ENCODE measurements at places on chromosomes 7 and 10.

DNA sequence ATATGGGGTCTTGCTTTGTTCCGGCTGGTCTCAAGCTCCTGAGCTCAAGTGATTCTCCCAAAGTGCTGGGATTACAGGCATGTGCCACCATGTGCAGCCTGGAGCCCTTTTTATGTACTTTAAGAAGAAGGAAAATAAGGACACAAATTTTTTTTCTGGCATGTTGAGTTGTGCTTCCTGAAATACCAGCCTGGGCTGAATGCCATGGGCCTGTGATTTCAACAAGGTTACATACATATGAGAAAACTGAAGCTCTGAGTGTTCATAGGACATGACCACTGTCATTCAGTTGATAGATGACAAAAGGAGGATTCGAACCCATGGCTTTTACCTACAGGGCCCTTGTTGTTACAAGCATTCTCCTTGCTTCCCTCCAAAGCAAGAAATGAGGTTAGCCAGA is 36.1 kb downstream of the ST8SIA6 start:
- DNase-seq, result no peak

DNA sequence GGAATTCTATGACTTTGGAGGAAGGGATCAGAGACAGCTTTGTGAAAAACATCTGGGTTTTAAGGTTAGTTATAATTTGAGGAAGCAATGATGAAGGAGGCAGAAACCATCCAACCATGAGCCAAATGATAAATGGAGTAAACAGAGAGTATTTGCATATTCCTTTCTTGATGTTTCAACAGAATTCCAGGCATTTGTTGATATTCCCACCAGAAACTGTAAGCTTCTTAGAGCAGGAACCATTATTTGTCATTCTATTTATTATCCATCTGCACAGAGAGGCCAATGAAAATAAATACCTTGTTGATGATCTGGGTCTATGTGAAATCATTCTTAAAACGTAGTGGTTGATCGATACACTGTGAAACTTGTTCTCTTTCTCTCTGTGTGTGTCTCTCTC is 715.3 kb downstream of the INHBA start:
- DNase-seq, result no peak

- DNase-seq, result no peak
Observed at GRCh38 chr7:4725014-4725849, 43.1 kb downstream of the FOXK1 start.

DNA sequence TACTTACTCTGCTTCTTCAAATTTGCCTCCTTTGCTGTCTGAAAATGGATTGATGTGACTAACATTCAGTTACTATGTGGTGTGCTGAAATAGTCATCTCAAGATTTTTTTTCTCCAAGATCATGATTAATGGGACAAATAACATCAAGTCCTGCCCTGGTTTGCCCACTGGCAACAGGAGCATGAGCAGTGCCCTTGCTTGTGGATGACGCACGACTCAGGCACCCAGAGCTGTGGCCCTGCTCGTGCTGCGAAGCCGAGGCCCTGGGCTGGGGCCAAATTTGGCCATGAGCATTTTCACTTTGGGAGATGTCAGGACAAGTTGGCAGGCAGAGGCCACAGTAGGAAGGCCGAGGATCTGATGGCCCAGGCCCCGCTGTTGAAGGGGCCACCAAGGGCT is 239.8 kb upstream of the IGFBP3 start:
- DNase-seq, result no peak

GRCh38 chr7:65840446-65840845 is 32.4 kb upstream of the VKORC1L1 start:
- peak; percentile 19 for DNase-seq

- DNase-seq, result no peak
Observed at GRCh38 chr7:105213611-105214010, 175.1 kb downstream of the SRPK2 start.

DNA sequence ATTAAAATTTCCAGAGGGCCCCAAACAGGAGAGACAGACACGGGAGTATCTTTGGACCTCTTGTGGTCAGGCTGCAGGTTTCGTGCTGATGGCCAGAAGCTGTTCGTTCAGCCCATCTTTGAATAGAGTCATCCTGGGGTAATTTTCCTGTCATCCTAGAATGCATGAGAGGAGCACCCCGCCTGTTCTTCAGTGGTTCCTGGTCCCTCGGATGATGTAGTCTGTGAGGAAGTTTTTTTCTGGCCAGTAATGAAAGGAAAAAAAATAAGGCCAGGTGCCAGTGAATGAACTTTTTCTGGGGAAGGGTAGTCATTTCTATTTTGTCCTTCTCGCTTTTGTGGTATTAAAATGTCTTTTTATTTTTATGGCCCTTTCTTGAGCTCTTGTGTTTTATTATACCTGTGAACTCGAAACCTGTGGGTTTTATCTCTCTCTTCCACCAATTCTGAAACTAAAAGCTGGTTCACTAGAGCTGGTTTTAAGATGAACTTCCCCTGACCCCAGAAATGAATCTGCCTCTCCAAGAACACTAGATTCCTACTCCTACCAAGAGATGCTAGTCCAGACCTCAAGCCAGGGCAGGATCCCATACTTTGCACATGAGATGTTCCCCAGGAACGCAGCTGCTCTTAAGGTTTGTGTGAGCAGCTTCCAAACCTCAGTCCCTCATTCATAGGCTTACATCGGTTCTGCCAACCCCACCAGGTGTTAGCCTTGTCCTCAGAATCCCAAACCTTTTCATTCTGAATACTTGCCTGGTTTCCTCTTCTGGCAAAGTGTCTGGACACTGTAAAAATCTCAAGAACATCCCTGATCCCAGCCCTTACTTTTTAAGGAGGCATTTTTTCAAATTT is 15.4 kb upstream of the MEST start:
- no peak for DNase-seq

GRCh38 chr7:145123502-145123901 is 287.6 kb upstream of the TPK1 start:
- DNase-seq, result no peak

DNA sequence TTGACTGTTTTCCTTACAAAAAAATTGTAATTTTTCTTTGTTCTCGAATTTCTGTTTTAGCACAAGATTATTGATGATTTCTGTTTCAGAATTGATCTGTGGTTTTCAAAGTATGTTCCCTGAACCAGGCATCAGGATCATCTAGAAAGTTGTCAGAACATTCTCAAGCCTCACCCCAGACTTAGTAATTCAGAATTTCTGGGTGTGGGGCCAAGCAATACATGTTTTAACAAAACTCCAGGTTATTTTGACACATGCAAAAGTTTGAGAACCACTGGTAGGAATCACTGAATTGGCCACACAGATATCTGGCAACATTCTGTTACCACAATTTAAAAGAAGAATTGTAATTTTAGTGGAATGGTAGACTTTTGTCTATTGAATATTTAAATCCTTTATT is 1173.9 kb upstream of the LRRTM3 start:
- DNase-seq, result no peak

Measured in DMS 273 treated with DMSO at 0.1 percent for 48 hours (cell line).